Daoy (cell line): ENCODE measurements at places on chromosomes 4 and X.

- DNase-seq, result no peak
These were observed 39.7 kb upstream of the DCLK2 start for GRCh38 chr4:150038335-150039076.

DNA sequence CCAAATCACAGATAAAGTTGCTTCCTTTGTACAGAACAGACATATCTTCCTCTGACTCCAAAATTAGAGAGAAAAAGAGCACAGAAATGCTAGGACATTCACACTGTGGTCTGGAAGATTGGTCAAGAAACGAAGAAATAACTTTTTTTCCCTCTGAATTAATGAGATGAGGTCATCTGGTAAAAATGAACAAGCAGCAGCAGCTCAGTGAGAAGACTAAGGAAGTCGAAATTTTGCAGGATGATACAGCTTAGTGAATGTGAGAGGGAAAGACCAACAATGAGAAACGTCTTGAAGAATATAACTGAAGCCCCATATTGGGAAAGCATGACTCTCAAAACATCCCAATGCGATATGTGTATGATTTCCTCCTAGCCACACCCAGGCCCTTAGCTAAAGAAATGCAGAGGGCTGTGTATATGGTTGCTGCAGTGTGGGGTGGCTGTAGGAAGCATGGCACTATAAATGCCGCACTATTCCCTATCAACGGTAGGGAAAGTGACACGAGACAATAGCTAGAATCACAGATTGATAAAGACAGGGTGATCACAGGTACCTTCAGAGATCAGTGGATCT is 208.6 kb downstream of the VEGFC start:
- no peak for DNase-seq

- DNase-seq, result no peak
These were observed 60.8 kb downstream of the GRXCR1 start for GRCh38 chr4:42953321-42953720.

GRCh38 chrX:38820751-38821150 is 19.5 kb downstream of the MID1IP1 start:
- no peak for DNase-seq
